ENCODE measurements at places on chromosomes 4 and X.

GRCh38 chr4:166675411-166675810 lies 558.9 kb downstream of the SPOCK3 start:
- DNase-seq, result no peak

GRCh38 chr4:101527188-101527587 lies 179.9 kb upstream of the PPP3CA start:
- peak; percentile 11 for DNase-seq

DNA sequence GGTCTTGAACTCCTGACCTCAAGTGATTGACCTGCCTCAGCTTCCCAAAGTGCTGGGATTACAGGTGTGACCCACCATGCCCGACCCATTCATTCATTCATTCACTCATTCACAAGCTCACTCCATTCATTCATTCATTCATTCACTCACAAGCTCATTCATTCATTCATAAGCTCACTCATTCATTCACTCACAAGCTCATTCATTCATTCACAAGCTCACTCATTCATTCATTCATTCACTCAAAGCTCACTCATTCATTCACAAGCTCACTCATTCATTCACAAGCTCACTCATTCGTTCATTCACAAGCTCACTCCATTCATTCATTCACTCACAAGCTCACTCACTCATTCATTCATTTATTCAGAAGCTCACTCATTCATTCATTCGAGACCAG lies 198.6 kb downstream of the SHOX start:
- DNase-seq, result no peak

GRCh38 chr4:65046192-65047133 lies 623.8 kb downstream of the EPHA5 start:
- no peak for DNase-seq

- no peak for DNase-seq
Observed at GRCh38 chr4:40524366-40525041, 105.2 kb downstream of the RBM47 start.

Data from stimulated activated CD8-positive, alpha-beta memory T cell treated with anti-CD3 and anti-CD28 coated beads, Interleukin-7, amount 100 ng/mL, for 1 hour (primary cell).